ENCODE measurements at places on chromosomes 4 and X. TPM values are rescaled to one million over a fixed set of nuclear protein-coding genes. Genes with fewer than 3 reads are reported as not detected.

The FGF13 gene
- total RNA-seq, result not detected

The RHOH gene
- total RNA-seq, result 317 TPM

The QDPR gene
- total RNA-seq, result 15.7 TPM

The NEIL3 gene
- total RNA-seq, result 0.22 TPM

GRCh38 chrX:12958059-12958458, 16.9 kb upstream of the TMSB4X start:
- H3K27me3 ChIP-seq, result no peaks in the 10 kb centered on the region
- no peaks in the 10 kb centered on the region for H3K36me3 ChIP-seq
- H3K27ac ChIP-seq, result peak overlapping the region; percentile 55

- no peaks in the 10 kb centered on the region for H3K27me3 ChIP-seq
- H3K36me3 ChIP-seq, result peaks cover 76% of the 10 kb centered on the region
- no peak overlapping the region for H3K4me3 ChIP-seq
- H3K4me1 ChIP-seq, result peaks cover 28% of the 10 kb centered on the region
Observed at GRCh38 chrX:47200385-47201150, 6.9 kb downstream of the UBA1 start.

GRCh38 chr4:8047837-8048678, 108.4 kb upstream of the AFAP1 start:
- DNase-seq, result no peak
- H3K36me3 ChIP-seq, result no peaks in the 10 kb centered on the region
- no peak overlapping the region for H3K4me3 ChIP-seq
- H3K4me1 ChIP-seq, result no peaks in the 10 kb centered on the region

DNA sequence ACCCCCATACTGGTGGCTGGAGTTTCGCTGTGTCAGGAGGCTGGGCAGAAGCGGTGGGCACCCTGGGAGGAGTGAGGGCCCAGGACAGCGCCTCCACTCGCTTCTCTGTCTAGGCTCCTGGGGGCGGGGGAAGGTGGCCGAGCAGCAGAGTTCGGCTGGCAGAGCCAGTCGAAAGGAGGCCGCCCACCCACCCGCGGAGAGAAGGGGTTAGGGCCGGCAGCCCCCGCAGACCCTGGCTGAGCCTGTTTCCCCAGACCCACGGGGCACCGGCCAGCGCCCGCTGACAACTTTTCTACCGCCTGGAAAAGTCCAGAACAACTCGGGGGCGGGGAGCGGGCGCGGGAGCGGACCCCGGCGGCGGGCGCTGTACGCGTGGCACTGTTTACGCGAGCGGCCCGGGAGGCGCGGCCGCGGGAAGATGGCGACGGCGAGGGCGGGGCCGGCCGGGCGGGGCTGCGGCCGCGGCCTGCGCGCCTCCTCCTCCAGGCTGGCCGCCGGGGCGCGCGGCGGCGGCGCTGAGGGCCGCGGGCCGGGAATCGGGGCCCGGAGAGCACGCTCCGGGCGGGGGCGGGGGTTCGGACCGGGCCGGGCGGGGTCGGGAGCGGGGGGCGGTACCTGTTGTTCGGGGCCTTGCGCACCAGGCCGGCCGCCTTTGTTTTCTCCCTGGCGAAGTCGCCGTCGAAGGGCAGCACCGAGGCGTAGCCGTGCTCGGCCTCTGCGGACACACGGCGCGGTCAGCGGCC, 628 bp downstream of the MXD4 start:
- peak overlapping the region; percentile 85 for H3K4me3 ChIP-seq
- peaks cover 34% of the 10 kb centered on the region for H3K36me3 ChIP-seq
- no peaks in the 10 kb centered on the region for H3K27me3 ChIP-seq
- peak; percentile 61 for DNase-seq

- peaks cover 2% of the 10 kb centered on the region for H3K27me3 ChIP-seq
- no peaks in the 10 kb centered on the region for H3K36me3 ChIP-seq
- no peak overlapping the region for H3K27ac ChIP-seq
- no peak for DNase-seq
Observed at GRCh38 chr4:82320351-82320750, 53.4 kb downstream of the HNRNPD start.

- H3K4me3 ChIP-seq, result no peak overlapping the region
- no peaks in the 10 kb centered on the region for H3K4me1 ChIP-seq
- H3K36me3 ChIP-seq, result no peaks in the 10 kb centered on the region
- H3K27me3 ChIP-seq, result no peaks in the 10 kb centered on the region
Observed at GRCh38 chr4:90883519-90883918, 756.3 kb downstream of the CCSER1 start.

All from CD4-positive, alpha-beta T cell (primary cell).